ENCODE measurements at places on chromosomes 7 and 10.
A peak's percentile ranks its signal among the peaks of the same experiment; 100 is the strongest.

- no peak for DNase-seq
These were observed 102.1 kb downstream of the FOXL3 start for GRCh38 chr7:391961-392524.

DNA sequence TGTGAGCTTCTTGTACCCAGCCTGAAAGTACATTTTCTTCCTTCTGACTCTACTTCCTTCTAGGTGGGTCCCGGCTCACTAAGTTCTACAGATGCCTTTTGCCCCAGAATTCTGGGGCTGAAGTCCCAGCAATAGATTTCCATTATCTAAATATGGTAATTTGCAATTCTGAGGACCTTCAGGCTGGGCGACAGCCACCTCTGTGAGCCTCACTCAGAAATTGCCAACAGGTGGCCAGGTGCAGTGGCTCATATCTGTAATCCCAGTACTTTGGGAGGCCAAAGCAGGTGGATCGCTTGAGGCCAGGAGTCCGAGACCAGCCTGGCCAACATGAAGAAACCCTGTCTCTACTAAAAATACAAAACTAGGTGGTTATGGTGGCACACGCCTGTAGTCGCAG, 23.7 kb downstream of the CREM start:
- DNase-seq, result no peak

- no peak for DNase-seq
These were observed 19.7 kb upstream of the GOT1 start for GRCh38 chr10:99450156-99450555.

- DNase-seq, result no peak
These were observed 9.7 kb upstream of the XPNPEP1 start for GRCh38 chr10:109932968-109933367.

- DNase-seq, result no peak
These were observed 11.6 kb downstream of the KLRG2 start for GRCh38 chr7:139471740-139472353.

DNA sequence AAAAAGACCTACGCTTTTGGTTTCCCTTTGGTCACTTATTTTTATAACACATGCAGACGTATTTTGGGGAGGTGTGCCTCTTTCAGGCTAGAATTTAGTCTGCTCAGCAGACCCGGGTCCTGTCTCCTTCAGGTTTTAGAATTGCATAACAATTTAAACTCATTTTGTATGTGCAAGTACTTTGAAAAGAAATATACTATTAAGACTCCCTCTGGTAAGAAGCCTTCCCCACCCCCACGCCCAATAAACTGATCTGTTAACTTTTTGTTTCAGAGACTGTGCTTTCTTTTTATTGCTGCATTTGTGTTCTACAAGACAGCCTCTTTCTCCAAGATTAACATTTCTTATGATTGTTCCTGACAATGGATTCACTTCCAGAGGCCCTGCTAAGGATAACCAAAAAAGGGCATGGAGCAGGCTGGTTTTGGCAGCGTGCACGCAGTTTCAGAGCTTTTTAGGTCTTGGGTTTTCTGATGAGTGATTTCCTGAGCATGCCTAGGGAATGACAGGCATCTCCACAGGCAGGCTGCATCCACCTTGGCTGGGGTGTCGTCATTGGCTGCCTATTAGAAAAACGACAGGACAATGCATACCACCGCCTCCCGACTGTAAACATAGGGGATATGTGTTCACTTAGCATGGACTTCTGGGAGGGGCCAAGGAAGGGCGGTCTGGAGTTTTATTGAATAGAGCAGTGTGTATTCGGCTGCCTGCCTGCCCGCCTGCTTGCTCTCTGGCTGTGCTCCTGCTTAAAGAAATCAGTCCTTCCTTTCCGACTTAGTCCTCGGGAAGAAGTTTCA, at the start of gene CALD1:
CALD1 (plus strand) TSS at position 694 of the 800 bp plus-strand sequence. CDS start 88,100 bp downstream, outside the sequence.
- peak; percentile 100 for DNase-seq

GRCh38 chr7:139733751-139734150, 44.0 kb downstream of the HIPK2 start:
- no peak for DNase-seq

GRCh38 chr7:44244282-44244681, 43.5 kb downstream of the YKT6 start:
- DNase-seq, result no peak

- DNase-seq, result no peak
These were observed 6.8 kb downstream of the ATG9B start for GRCh38 chr7:151017370-151017952.

DNA sequence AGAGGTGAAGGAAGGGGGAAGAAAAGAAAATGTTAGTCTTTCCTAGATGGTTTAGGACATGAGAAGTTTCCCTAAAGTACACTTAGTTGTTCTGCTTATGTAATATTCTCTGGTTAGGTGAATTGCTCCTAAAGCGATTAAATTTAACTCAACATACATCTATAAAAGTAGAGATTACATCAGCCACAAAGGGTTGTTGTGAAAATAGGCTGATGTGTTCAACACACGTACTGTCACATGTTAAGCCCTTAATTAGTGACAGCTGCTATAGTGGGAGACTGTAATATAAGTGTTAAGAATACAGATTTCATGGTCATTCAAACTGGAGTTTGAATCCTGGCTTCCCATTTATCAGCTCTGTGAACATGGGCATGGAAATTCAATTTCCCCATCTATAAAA, 12.8 kb downstream of the HECTD2 start:
- DNase-seq, result peak; percentile 54

GRCh38 chr10:5587151-5588079, 62.7 kb downstream of the CALML3 start:
- no peak for DNase-seq

DNA sequence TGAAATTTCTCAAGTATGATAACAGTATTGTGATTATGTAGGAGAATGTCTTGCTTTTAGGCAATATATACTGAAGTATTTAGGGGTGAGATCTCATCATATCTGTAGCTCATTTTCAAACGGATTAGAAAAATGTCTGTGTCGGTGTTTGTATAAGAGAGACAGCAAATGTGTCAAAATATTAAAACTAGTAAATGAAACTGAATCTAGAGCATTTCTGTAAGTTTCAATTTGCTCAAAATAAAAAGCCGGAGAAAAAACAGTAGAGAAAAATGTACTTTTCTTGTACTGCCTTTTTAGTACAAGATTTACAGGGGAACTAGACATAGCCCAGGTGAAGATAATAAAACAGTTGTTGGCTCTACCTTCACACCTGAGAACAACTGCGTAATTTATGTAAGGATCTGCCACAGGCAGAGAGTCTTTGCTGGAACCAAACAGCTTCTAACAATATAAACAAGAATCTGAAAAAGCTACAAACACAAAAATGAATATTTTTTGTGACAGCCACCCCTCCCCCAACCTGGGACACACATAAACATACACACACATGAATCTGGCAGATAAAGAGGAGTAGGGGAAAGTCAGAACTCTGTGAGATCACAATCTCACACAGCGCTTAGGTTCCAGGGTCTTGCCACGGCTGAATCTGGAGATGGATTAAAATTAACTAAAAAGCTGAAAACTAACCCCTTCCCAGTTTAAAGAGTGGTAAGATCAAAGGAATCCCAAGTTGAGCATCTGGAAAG, 153.3 kb downstream of the AVL9 start:
- DNase-seq, result no peak

GRCh38 chr7:116698930-116699721, 27.1 kb downstream of the MET start:
- no peak for DNase-seq

- DNase-seq, result no peak
These were observed 744 bp downstream of the FRAT2 start for GRCh38 chr10:97333601-97334369.

DNA sequence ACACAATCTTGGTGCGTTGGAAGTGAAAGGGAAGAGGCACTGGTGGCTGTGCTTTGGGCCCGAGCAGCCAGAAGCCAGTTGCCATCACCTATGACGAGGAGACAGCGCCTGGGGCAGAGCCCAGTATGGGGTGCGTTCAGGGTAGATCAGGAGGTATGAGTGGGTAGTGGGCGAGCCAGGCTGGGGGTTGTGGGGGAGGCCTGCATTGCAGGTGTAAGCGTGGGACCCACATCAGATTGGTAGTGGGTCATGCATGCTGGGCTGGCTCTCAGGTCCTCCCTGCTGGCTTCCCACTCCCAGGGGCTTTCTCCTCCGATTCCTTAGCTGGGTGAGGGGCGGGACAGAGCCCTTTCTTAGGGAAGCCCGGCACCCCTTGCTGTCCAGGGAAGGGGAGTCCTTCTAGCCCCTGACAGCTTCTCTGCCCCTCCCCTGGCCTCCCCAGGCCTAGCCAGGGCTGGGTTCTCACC, 445 bp upstream of the PVRIG start:
- DNase-seq, result no peak

- DNase-seq, result no peak
These were observed 8.3 kb downstream of the IQCE start for GRCh38 chr7:2566890-2567678.

DNA sequence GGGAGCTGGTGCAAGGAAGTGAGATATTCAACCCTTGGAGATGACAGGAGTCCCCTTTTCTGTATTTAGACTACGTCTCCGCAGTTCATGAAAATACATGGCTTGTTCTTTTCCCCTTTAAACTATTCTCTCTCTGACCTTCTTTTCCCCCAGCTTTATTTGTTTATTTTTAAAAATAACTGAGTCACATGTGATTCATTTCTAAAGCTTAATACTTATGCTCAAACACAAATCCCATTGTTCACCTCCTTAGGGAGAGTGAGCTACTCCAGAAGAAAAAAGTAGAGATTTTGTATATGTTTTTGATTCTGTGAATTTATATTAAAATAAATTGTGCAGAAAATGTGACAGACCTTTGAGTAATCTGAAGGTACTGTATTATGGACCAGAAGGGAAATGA, 35.9 kb upstream of the FZD1 start:
- no peak for DNase-seq

DNA sequence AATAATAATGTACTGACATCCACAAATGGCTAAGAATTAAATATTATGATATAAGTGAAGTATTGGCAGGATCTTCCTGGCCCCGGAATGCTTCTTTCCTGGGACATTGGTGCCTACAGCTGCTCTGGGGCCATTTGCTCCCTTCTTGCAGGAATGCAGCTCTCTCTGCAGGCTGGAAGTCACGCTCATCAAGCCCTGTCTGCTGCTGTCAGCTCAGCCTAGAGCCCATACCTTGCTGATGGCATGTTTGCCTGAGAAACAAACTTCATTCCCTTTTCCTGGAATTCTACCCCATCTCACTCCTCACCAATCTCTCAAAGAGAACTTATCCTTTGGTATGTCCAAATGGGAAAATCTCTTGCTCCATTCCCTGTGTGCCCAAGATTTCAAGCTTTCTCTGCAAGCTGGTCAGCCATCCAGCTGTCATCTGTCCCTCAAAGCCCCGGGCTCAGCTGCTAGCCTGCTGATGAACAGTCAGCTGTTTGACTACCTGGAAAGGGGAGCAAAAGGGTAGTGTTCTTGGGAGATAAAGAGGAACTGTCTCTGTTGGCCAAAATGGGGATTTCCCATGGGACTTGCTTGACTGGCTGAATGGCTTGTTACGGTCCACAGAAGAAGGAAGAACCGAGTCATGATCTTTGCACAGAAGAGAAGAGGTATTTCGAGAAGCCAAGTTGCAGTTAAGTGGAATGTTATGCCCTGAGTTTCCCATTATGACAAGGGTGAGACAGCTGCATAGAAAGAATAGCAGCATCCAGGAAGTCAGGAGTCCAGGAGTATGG, 12.0 kb upstream of the RASSF4 start:
- no peak for DNase-seq

GRCh38 chr10:109412353-109412752, 511.0 kb downstream of the XPNPEP1 start:
- no peak for DNase-seq

DNA sequence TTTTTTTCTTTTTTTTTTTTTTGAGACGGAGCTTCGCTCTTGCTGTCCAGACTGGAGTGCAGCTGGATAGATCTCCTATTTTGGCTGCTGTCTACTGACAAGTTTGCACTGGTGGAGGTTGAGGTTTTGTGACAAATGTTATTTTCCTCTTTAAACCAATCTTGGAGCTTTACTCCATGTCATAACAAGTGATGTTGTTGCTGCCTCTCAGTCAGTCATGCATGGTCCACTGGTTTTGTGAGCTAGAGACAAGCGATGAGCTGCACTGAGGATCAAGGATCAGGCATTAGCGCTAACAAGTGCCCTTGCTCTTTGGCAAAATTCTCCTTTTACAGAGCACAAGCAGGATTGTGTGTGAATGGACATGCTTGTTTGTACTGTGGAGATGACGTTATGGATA, 805 bp upstream of the WDFY4 start:
- no peak for DNase-seq

- DNase-seq, result no peak
These were observed 9.9 kb downstream of the WDR86 start for GRCh38 chr7:151399906-151400305.

- no peak for DNase-seq
These were observed 35.2 kb downstream of the GBF1 start for GRCh38 chr10:102280397-102281101.

- DNase-seq, result peak; percentile 30
These were observed 258.9 kb upstream of the NPY start for GRCh38 chr7:24025094-24025493.

DNA sequence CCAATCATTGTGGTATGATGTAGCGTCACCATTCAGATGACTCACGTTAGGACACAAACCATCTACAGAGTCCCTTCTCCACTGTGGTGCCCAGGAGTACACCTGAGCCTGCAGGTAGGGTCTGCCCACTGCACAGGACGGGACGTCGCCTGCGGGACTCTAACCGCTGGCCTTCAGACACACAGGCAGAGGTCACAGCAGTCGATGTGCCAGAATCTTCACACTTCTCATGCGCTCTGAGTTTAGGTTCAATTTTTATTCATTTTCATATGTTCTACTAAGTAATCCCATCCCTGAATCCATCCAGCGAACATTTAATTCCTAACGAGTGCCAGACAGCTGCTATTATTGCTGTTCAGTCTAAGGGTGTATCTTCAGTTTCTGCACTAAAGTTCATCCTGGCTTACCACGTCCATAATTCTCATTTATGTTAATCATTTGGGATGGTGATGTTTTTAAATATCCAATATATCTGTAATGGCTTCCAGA, 73.3 kb downstream of the CXCL12 start:
- DNase-seq, result no peak

GRCh38 chr10:83343676-83344075, 795.6 kb upstream of the GHITM start:
- peak; percentile 31 for DNase-seq

DNA sequence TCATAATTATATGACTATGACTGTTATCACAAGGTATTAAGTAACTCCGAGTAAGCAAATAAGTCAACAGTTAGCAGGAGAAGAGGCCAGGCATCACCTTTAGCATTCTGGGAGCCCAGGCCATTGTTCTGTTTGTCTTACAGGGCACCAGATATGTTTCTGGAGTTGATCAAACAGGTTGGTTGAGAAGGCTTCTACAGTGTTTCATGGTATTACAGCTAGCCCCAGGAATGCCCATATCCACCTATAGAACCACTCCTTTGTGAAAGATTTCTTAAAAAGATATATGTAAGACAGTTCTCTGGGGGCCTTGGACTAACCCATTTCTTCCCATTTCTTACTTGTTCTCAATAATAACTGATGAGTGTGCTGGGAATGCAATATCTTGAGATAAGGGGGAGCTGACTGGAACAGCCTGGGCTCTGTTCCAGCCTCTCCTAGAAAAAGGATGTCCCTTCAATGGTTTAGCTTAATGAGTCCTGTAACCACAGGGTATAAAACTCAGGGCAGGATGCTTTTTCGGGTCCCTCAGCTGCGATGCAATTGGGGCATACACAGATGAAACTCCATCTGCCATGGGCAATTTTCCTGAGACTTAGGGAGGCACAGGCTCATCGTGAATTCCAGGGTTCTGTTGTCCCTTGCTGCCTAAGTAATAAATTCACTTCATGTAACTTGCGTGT, 286.4 kb downstream of the BAMBI start:
- no peak for DNase-seq

- no peak for DNase-seq
These were observed 131.2 kb downstream of the TACC2 start for GRCh38 chr10:122120008-122120744.

All from fibroblast of skin of right quadriceps (primary cell).